ENCODE measurements at places on chromosomes 3 and 15.

- no peak for DNase-seq
Observed at GRCh38 chr3:187677604-187678003, 7.4 kb upstream of the SST start.

GRCh38 chr15:72162569-72162968, 35.0 kb downstream of the GRAMD2A start:
- DNase-seq: no peak

GRCh38 chr3:15610082-15610759, 8.7 kb downstream of the BTD start:
- DNase-seq: no peak

DNA sequence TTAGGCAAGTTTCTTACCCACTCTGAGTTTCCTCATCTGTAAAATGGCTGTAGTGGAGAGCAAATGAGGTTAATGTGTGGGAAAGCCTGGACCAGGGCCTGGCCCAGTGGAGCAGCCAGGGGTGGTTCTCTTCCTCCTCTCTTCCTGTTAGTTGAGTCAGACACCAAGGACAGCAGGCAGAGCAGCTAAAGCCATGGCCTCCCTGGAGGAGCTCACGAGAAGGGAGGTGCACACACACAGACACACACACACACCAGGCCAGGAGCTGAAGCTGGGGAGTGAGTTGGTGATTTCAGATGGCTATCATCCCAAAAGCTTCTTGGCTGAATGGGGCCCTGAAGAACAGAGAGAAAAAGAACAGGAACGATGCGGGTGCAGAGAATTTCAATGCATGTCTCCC, 33.2 kb upstream of the TSPAN3 start:
- DNase-seq: no peak

DNA sequence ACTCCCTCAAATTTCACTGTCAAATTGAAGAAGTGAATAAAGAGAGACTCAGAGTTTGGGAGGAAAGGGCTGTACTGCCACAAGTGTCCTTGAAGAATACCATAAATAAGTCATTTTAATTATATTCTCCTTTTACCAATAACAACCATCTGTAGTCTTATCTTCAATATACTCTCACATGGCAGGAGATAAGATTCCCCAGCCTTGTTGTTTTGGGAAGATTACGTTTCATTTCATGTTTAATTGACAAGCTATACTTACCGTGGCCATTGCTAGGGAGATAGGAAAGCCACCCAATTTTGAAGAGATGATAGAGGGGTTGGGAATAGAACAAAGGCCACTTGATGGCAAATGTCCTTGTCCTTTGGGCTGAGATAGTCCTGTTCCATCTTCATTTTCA, 2.3 kb downstream of the MINDY4B start:
- DNase-seq: no peak

DNA sequence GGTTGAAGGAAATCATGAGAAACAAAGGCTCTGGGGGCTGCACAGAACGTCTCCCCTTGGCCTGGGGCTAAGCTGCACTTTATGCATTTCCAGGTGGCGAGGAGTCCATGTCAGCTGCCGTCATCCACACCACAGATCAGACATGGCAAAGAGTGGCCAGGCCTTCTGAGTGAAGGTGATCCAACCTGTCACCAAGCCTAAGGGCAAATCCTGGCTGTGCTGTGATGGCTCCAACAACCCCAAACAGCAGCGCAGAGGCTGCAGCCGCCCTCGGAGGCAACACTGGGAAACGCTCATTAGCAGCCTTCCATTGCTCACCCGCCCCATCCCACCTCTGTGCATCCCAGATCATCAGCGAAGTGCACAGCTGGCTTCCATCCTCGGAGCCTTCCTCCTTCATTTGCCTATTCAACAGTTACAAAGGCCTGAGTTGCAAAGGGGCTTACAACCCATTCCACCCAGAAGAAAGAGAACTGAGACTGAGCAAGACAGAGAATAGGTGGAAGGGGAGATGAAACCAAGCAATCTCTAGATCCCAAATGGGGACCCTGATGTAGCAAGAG, 55.7 kb downstream of the SRGAP3 start:
- DNase-seq: no peak

- no peak for DNase-seq
Observed at GRCh38 chr15:77991029-77991406, 86.5 kb downstream of the TBC1D2B start.

DNA sequence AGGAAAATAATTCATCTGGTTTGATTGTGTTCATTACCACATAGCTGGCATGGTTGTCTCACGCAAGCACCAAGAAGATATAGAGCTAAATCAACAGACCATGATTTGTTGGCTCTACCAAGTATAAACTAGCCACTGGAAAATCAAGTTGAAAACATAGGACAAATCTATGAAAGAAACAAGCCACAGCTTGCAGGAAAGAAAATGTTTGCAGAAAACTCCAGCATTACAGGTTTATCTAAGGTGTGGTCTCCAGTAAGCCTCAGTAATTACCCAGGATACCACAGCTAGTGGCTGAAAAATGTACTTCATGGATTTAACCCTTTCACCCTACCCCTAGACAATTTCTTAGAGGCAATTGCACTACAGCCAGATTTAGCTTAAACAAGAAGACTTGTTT, 340.6 kb downstream of the SOX2 start:
- DNase-seq: no peak

GRCh38 chr3:135325726-135326235, 530.7 kb downstream of the EPHB1 start:
- DNase-seq: no peak

GRCh38 chr15:68380456-68380855, 51.5 kb downstream of the ITGA11 start:
- DNase-seq: no peak

DNA sequence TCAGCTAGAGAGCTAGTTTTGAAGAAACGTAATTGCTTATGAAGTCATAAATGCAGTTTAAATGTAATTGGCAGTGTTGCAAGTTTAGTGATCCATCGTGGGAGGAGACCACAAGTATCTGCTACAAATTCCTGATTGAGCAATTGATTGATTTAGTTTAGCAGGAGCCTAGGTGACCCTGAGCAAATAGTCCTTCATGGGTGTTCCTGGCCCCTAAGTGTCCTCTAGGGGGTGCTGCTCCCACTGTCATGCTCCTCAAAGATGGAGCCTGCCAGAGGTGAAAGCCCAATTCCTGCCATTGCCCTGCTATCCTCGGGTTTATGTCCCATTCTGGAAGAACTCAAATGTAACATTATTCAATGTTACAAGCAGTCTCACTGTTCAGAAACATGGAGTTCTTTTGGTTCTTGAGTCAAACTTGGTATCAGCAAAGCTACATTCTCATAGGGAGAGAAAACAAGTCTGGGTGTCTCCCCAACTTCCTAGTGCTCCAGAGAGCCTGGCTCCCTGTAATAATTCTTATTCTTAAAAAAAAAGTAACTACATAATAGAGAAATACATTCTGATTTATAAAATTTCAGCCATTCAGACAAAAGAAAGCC, 29.8 kb upstream of the SENP5 start:
- DNase-seq: peak; percentile 42

DNA sequence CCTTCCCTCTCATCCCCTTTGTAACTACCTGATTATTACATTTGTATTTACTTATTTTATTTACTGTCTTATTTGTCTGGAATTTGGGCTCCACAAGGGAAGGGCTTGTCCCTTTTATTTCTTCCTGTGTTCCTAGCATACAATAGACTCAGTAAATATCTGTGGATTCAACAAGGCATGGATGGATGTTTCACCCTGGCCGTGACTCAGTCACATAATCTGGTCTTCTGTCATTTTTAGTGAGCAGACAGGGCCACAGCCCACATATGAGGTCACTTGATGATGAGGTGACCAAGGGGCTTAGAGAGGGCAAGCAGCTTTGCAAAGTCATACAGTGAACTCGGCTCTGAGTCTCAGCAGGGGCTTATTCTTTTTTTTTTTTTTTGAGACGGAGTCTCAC, 7.8 kb upstream of the DAG1 start:
- DNase-seq: no peak

GRCh38 chr15:76285241-76285825, 25.9 kb downstream of the ETFA start:
- DNase-seq: no peak

DNA sequence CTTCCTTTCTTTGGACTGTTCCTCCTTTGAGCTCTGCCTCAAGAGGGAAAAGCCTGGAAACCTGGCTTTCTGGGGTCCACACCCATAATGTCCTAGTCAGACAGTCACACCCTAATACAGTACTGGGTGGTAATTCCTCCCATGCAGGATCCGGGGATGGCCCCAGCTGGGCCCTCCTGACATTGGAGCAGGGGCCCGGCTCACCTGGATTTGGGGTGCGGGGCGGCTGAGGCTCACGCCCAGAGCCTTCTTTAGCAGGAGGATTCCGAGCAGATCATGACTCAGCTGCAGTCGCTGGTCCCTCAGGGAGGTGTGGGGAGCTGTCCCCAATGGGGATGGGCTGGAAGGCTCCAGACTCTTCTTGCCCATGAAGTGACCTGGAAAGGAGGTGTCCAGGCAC, 1.0 kb downstream of the NMB start:
- DNase-seq: no peak

DNA sequence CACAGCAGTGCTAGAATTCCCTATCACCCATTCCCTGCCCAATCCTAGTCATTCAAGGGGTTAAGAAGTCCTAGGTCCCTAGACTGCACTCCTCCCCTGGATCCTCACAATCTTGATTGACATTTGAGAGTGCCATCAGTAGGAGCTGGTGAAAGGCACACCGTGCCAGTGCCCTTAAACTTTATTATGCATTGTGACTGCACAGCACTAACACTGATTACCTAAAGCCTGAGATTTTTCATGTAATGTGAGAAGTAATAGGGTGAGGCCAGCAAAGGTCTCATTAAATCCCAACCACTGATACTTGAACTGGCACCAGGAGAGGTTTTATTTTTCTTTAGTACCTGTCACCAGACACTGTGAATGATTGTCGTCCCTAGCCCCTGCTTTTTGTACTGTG, 16.3 kb downstream of the GXYLT2 start:
- DNase-seq: no peak

DNA sequence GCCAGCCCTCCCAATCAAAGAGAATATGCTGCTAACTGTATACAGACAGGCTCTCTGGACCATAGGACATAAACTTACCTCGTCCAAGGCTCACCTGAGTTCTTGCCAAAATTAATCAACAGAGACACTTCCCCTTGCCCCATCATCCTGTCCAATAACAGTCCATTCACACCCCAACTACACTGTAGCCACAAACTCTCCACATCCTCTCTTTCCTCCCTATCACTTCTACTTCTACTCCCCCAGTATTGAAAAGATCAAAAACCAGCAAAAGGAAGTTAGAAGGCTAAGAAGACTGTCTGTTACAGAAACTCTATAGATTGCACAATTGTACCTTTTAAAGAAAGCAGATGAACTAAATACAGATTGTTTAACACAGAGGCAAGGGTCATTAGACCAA, 133.5 kb upstream of the STT3B start:
- no peak for DNase-seq

DNA sequence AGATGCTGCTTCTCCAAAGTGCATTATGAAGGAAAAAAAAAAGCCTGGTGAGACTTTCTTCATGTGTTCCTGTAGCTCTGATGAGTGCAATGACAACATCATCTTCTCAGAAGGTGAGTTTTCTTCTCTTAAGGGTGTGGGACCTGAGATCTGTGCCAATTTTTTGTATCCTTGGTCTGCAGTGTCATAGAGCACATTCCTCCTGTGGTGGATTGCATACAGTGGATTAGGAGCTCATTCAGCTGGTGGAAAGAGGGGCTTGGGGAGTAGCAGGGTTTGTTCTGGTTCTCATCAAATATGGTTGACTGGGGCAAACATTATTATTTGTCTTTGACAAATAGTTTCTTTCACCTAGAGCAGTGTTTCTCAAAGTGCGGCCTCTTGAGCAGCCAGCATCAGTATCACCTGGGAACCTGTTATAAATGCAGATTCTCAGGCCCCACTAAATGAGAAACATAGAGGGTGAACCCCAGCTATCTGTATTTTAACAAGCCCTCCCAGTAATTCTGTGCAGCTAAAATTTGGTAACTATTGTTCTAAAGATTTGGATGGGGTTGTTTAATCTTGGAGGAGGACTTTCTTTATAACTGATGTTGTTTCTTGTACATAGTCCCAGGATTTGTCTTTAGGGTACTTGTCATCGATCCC, 44.1 kb downstream of the TGFBR2 start:
- no peak for DNase-seq

DNA sequence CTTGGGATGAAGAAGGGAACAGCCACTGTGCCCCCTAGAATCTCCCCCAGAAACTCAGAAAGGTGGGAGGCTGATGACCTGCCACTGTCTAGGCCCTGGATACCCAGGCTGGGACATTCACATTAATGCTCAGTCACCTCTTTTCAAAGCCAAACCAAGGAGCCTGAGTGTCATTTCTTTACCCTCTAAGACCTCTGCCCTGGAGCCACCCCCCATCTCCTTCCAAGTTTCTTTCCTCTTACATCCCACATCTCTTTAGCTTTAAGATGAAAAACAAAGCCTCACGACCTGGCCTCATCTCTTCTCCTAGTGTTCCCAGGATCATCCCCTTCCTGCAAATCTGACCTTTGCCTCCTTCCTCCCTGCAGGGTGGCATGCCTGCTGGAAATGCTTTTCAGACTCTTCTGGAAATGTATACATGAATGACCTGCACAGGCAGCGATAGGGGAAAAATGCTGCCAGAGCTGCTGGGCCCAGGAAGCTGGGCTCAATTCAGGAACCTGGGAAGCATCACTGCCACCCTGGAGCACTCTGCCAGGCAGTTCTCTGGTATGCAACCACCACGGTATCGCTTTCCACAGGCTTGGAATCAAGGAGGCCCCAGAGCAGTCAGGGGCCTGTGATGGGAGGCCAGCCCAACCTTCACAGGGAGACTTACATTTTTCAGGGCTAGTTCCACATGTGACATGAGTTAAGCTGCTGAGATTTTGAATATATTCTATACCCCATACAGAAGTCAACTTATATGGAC, 67.6 kb downstream of the DAPK2 start:
- DNase-seq: no peak

GRCh38 chr3:106794442-106794841, 582.8 kb upstream of the CCDC54 start:
- DNase-seq: no peak

GRCh38 chr15:33094336-33094735, 100.2 kb downstream of the FMN1 start:
- no peak for DNase-seq

- DNase-seq: no peak
Observed at GRCh38 chr3:128349963-128350599, 116.6 kb downstream of the DNAJB8 start.

- DNase-seq: no peak
Observed at GRCh38 chr3:59163953-59164352, 114.1 kb upstream of the CFAP20DC start.

GRCh38 chr15:35529784-35530183, 16.2 kb downstream of the DPH6 start:
- DNase-seq: no peak

DNA sequence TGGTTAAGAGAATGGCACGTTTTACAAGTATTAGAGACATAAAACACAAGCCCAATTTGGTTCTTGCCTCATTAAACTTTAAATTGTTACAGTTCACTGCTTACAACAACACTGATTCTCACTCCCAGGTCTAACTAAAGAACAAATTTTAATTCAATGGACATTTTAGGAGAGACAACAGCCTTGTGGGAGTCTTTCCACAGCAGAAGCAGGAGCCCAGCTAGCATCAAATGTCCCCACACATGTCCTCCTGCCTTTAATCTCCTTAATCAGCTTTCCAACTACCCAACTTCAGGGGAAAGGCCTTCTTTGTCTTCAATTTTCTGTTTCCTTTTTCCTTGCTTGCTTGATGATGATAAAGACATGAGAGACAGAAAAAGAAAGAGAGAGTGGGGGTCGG, 287.8 kb upstream of the WNT5A start:
- DNase-seq: no peak

- DNase-seq: no peak
Observed at GRCh38 chr3:173255555-173255954, 114.5 kb upstream of the SPATA16 start.
